ENCODE measurements at places on chromosomes 7 and 10.

GRCh38 chr7:105926131-105926530, 36.9 kb upstream of the CDHR3 start:
- DNase-seq, result peak; percentile 49

GRCh38 chr10:131068760-131069159, 242.8 kb downstream of the TCERG1L start:
- no peak for DNase-seq

GRCh38 chr10:109895848-109896247, 27.5 kb downstream of the XPNPEP1 start:
- DNase-seq, result no peak

DNA sequence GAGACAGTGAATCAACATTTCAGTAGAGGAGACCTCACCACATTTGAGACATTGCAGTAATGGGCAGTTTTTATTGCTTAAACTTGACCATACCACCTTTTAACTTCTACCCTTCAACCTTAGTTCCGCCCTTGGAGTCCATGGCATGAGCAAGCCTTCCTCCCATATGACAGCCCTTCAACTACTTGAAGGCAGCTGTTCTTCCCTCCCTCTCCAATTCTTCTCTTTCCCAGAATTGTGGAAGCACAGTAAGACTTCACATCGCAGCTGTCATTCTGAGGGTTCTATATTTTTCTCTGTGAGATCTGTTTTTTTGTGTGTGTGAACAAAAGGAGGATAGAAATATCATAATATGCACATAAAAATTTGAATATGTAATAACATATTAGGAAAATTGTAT, 2.2 kb upstream of the TSPAN12 start:
- peak; percentile 43 for DNase-seq

- DNase-seq, result no peak
These were observed at the start of gene RPA3 for GRCh38 chr7:7718492-7718891. Gene RPA3, minus strand, starts transcription at chr7:7718607. Its CDS starts 78,189 bp downstream, at chr7:7640418.

- peak; percentile 59 for DNase-seq
These were observed 83.6 kb downstream of the MPP7 start for GRCh38 chr10:28219251-28219650.

DNA sequence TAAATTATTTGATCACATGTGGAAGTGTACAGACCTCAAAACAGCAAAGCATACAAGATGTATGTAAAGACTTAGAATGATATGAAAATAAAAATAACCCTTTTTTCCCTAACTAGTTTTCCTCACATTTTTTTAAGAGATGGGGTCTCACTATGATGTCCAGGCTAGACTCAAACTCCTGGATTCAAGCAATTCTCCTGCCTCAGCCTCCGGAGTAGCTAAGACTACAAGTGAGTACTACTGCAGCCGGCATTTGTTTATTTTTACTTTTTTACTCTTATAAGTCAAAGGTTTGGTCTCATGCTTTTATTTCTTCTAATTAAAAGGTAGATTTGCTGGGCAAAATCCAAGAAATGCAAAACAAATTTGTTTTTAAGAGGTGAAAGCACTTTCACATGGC, 124.4 kb upstream of the ASAH2 start:
- DNase-seq, result no peak

- DNase-seq, result no peak
These were observed 181.6 kb downstream of the PTPN20 start for GRCh38 chr10:47092831-47093230.

DNA sequence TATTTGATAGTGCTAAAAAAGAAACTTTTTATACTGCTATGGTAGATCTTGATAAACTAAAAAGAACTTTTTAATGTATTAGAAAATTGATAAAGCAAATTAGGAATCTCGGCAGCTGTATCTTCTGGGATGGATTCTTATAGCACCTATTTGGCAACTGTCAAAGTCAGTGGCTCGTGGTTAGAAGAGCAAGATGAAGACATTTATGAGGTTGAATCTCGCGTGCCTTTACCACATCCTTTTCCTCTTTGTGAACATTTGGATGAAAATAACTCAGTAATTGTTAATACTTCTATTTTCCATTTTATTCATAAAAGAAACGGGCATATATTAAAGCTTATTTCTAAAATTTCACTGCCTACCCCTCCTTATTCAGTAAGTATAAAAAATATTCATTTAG, 76.2 kb downstream of the CYP51A1 start:
- DNase-seq, result peak; percentile 30

DNA sequence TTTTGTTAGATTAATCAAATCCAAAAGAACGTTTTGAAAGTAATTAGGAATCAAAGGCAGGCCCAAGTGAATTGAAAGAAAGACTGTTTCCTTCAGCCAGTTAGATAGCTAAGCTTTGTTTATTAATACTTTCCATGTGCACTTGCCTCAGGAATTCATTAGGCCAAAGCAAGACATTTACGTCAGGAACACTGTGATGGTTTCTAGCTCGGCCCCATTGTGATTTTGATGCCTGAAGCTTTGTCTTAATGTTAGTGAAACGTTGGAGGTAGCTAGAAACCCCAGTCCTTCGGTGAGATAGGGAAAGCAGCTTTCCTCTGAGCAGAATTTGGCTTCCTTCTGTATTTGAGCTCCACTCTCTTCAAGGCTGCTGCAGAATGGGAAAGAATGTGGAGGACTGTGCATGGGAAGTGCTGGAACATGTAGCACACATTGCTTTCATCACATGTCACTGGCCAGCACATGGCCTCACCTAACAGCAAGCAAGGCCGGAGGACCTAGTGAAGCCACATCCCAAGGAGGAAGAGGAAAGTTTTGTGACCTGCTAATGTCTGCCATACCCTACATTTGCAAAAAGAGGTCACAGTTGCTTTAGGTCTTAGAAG, 64.1 kb downstream of the PCGF5 start:
- DNase-seq, result no peak

- DNase-seq, result peak; percentile 51
These were observed 35.7 kb downstream of the SMNDC1 start for GRCh38 chr10:110268971-110269370.

GRCh38 chr10:120039046-120039445, 146.5 kb downstream of the SEC23IP start:
- no peak for DNase-seq

- no peak for DNase-seq
These were observed 572.4 kb upstream of the LRRTM3 start for GRCh38 chr10:66353422-66353821.

DNA sequence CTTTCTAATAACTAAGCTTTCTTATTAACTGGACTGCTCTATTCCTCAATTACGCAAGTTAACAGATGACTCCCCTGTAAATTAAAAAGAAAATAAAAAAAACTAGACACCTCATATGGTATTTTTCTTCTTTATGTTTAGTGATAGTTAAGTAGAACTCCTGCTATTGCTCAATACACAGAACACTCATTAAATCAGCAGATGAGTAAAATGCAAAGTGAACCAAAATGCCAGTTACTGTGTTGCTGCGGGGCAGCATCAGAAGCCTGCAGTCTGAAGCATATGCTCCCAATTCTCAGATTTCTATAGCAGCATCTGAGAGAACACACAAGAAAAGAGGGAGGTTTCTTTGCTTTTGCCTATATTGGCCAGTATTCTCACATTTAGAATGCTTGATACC, 28.4 kb downstream of the CDK6 start:
- no peak for DNase-seq
